Stimulated activated naive CD4-positive, alpha-beta T cell treated with Interleukin-2 at 50 U/mL for 16 hours (primary cell): ENCODE measurements at places on chromosomes 2 and 18.

DNA sequence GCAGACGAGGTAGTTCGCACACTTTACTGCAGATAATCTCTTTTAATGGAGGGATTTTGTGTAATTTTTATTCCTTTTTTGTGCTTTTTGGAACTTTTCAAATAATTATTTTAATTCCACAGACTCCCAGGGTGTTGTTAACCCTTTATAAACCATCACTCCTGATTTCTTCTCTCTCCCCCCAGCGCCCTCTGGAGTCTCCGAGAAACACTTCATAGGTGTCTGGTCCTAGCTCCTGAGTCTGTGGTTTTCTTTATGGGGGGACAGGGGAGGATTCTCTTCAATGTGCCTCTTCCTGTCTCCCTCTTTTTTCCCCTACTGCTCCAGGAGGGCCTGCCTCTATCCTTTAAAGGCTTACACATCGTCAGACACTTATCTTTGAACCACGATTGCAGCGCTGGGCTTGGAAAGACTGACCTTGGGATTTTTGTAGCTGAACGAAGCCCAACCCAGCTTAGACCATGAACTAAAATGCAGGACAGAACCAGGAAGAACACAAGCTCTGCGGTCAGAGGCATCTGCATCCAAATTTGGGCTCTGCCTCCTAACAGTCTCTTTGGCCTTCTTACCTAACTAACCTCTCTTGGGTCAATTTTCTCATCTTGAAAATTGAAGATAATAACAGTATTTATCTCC lies 7.1 kb upstream of the PKDCC start:
- no peak for DNase-seq

DNA sequence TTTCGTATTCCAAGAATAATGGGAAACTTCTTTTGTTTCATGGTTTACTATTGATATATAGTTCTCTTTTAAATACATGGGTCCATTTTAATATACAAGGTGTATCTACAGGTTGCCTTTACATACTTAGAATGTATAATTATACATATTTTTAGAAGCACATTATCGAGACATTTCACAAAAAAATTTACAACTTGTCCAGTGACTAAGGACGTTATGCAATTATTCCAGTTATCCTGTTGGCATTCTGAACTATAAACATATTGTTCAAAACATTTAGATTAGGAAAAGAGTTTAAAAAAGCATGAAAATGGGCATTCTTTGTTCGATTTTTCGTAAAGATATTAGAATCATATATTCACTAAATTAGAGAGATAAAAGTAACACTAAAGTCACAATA lies 344.6 kb upstream of the TMEFF2 start:
- DNase-seq: no peak

DNA sequence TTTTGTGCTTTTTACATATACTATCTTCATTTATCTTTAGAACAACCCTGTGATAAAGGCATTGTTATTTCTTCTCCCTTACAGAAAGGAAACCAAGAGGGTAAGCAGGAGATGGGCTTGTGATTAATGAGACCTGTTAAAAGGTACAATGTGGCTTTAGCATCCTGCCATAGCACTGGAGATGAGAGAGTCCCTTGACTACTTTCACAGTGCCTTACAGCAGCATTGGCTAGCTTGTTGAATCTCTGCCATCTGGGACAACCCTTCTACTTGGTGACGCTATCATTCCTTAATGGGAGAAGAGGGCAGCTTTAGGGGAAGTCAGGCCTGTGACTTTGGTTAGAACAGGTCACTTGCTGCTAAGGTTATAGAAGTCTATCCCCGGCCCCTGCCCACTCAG lies 68.1 kb upstream of the LYPD6B start:
- no peak for DNase-seq

DNA sequence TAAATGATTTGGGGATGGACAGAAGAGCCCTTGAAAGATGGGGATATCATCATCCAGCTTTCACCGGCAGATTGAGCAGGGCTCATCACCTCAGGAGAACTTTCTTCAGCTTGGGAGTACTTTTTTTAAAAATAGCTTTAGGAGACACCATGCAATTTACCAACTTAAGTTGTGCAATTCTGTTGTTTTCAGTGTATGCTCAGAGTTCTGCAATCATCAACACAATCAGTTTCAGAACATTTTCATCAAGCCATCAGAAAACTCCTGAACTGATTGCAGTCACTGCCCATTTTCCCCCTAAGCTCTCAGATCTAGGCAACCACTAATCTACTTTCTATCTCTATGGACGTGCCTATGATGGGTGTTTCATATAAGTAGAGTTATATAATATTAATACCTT lies 117.7 kb downstream of the CRIM1 start:
- DNase-seq: no peak

DNA sequence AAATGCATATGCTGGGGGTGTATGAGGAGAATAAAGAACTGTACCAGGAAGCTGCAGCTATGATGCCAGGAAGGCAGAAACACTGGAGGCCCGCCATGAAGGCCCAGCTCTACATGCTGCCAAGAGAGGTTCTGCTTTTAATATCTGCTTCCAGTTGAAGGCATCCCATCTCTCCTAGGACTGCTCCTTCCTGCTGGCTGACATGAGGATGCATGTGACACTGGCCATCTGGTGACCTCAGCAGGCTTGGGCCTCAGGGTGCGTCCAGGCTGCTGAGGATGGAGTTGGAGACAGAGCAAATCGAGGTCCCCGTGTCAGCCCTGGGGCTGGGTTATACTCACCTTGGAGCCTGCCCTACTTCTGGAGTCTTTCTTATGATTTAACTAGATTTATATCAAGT lies 49.0 kb downstream of the PSMG2 start:
- no peak for DNase-seq

DNA sequence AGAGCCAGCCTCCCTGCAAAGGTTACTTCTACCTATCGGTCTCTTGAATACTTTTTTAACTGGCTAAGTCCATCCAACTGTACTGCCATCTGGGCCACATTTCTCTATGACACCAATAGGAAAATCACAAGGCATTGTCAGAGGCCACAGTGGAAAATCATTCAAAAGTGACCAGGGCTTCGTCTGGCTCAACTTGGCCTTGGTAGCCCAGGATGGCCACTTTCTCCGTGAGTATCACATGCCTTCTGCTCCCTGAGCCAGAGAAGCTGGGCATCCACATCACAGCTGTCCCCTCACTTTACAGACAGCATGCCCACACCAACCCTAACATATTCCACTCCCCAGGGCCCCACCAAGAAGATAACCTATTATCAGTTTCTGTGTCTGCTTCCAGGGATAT lies 5.8 kb downstream of the CIB4 start:
- DNase-seq: no peak

- no peak for DNase-seq
Measured at GRCh38 chr2:238407566-238407965, 19.2 kb upstream of the ASB1 start.

DNA sequence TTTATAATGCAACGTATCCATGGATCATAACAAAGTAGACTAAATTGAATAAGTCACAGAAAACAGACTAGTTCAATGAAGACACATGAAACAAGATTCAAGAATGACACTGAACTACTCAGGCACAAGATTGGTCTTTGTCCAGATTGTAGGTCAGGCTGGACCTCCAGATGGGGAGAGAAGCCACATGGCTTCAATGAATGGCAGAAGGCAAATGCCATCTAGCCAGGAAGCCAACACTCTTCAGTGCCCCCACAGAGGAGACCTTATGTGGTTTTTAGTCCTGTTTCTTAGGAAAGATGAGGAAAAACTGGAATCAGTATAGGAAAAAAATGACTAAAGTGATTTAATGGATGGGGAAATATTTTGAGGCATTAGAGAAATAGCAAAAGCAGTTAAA lies 43.1 kb downstream of the BOD1L2 start:
- DNase-seq: no peak

DNA sequence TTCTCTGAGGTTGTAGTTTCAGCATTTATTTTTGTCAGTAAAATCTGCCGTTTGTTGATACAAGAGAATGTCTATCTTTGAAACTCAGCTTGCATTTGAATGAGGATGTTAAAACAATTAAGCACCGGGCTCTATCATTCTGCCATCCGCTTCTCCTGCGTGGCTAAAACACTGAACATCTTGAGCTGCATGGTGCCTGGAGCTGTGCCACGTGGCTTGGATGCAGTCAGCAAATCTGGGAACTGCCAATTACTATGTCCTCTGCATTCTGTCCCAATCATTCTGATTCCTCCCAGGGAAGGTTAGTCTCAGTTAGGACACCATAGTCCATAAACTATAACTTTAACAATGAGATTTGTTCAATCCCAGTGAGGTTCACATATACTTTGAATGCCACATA lies 598.4 kb downstream of the FBXO15 start:
- DNase-seq: no peak

DNA sequence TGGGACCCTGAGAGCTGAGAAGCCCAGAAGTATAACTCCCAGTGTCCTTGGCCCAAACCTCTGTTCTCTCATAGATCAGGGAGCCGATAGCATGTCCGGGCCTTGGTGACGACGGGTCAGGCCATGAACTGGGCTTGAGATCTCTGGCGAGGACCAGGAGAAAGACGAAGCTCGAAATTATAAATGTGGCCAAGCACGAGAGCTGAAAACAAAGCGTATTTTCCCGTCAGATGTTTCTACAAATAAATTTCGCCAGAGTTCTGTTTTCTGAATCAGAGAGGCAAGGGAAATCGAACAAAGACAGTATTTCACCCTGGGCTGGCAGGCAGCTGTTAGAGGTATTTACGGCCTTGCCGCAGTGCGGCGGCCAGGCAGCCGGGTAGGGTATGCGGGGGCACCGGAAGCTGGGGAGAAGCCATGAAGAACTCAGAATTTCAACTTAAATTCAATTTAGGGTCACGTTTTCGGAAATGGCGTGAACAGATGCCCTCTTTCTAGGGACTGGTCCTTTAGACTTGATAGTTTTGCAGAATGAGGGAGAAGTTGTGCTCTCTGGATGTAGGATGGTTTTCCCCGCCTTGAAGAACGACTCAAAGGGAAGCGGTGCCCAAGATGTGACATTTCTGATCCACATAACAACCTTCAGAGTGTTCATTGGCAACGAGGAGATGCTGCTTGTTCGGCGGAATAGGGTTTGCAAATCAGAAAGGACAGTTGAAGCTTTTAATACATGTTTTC lies 9.6 kb downstream of the HOXD8 start:
- DNase-seq: no peak
